GOT3 (cell line): ENCODE measurements at places on chromosomes 2 and 18.

GRCh38 chr2:219542931-219543595, 546 bp downstream of the CHPF start:
- DNase-seq = no peak

GRCh38 chr18:56196495-56197225, 441.7 kb downstream of the TXNL1 start:
- DNase-seq = no peak

GRCh38 chr18:10482363-10482984, 28.0 kb downstream of the APCDD1 start:
- DNase-seq = no peak

DNA sequence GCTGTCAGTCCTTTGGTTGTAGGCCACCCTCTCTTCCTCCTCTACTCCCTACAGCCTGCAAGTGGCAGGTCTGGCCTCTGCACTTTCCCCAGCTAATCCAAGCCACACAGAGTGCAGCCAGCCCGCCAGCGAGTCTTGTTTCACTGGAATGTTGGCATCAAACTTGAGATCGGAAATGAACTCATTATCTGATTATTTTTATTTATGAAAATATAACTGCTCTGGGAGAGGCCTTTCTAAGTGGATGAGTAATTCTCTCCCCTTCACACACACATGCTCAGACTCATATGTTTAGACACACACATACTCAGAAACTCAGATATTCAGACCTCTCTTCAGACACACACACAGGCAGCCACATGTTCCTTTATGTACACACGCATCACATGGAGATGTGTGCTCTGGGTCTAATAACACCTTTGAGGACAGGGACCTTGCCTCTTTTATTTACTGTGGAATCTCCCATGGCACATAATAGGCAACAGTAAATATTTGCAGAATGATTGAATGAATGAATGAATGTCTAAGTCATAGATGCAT, 151.3 kb downstream of the ZFP36L2 start:
- DNase-seq = peak; percentile 44

GRCh38 chr2:234686088-234686890, 189.4 kb upstream of the ARL4C start:
- no peak for DNase-seq

- DNase-seq = no peak
Measured at GRCh38 chr18:415617-416612, 84.6 kb downstream of the COLEC12 start.

DNA sequence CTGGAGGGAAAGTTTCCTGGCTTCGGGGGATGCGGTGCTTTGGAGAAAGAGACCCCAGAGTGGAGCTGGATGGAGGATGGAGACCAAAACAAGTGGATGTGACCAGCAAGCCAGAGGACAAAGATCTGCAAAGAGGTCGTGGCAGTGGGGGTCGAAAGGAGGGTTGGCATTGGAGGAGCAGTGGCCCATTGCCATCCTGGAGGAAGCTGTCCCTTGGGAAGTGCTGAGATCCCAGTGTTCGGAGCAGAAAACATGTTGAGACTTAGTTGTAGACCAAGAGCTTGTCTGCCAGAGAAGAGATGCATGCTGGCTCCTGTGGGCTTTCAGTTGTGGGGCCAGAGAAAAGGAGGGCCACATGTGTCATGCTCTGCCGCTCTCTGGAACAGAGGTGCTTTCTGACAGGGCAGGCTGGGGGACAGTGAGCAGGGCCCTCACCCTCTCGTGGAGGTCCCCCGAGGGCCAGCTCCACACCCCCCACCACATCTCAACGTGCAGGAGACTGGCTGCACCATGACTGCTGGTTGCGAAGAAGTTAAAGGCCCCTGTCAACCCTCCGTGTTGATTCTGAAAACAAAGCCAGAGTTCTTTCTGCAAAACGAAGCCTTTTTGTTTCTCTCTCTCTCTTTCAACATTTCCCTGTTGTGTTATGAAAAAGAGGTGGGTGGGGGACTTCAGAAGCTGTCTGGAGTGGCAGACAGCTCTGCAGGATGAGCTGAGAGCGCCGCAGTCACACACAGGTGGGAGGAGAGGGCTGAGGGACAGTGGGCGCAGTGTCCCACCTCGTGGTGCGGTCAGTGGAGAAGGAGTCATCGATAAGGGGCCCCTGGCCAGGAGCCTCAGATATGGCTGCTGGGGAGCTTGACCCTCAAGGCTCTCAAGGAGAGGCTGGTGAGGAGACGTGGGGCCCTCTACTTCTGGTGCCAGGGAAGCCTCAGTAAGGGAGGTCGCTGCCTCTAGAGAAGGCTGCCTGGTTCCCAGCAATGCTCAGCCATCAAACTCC, 77.6 kb upstream of the BCL2L11 start:
- no peak for DNase-seq

GRCh38 chr2:208103616-208104015, 20.7 kb downstream of the CRYGD start:
- DNase-seq = no peak

DNA sequence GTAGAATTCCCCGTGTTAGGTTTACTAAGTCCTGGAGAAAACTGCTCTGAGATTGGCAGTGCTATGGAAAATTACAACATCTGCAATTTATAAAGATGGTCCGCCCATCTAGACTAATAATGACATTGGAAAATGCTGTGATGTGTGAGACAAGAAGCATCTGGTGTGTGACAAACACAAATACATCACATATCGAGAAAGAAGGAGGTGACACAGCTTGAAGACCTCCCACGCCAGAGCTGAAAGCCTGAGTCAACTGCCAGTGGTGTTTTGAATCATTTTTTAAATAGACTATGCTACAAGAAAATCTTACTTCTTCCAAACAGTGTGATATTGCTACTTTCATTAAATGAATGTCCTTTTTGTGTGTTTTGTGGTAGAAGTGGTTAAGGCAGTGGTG, 8.6 kb upstream of the ANO7 start:
- no peak for DNase-seq
